ENCODE measurements at places on chromosomes 5 and 9. TPM values are rescaled to one million over a fixed set of nuclear protein-coding genes. Genes with fewer than 3 reads are reported as not detected.

SLC36A3 gene
- not detected for total RNA-seq

MCIDAS gene
- total RNA-seq: not detected

DNA sequence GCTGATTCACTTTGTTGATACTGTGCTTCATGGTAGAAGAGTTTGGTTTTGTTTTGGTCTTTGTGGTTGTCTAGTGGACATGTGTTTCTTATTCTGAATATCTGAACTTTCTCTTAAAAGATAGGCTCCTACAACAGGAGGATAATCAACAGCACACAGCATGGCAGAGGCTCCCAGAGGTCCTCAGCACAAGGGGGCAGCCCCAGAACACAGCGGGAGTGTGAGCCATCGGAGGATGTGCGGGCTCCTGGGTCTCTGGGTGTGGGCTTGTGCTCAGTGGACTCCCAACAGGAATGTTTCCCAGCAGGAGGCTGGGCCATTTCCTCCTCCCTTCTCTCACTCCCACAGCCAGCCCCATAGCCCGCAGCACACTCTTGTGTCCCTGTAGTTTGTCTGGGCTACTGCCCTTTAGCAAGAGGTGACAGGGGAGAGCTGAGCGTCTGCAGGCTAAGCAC lies 164.3 kb upstream of the OTULINL start:
- no peak for DNase-seq
- no peaks in the 10 kb centered on the region for H3K27me3 ChIP-seq
- H3K36me3 ChIP-seq: no peaks in the 10 kb centered on the region
- no peak overlapping the region for H3K27ac ChIP-seq
- peaks cover 46% of the 10 kb centered on the region for H3K4me1 ChIP-seq

DNA sequence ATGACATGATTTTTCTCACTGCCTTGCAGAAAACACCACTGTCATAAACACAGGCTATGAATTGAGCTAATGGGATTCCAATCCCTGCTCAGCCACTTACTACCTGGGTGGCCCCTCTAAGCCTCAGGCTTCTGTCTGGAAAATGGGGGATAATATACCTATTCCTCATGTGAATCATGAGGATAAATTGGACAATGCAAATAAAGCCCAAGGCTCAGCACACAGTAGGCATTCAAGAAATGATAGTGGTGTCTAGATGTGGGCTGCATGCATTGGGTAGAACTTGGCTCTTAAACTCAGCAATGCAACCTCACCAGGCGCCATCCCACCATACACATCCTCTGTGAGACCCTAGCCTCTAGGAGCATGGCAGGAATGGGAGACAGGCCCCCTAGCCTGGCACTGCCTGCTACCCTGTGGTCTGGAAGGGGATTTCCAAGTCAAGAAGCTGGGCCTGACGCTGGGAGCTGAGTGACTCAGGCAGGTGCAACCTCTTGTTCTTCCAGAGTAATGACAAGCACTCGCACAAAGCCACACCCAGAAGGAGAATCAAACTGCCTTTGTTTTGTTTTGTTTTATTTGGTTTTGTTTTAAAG lies 2.3 kb upstream of the TNIP1 start:
- no peak overlapping the region for H3K4me3 ChIP-seq
- peak overlapping the region; percentile 99 for H3K27ac ChIP-seq
- DNase-seq: peak; percentile 60
- no peaks in the 10 kb centered on the region for H3K27me3 ChIP-seq
- peaks cover 3% of the 10 kb centered on the region for H3K36me3 ChIP-seq
- H3K4me1 ChIP-seq: peaks cover 86% of the 10 kb centered on the region

NXNL2 gene
- total RNA-seq: not detected

GRCh38 chr5:134784946-134785620 lies 26.5 kb downstream of the DDX46 start:
- no peaks in the 10 kb centered on the region for H3K27me3 ChIP-seq
- H3K36me3 ChIP-seq: peaks cover 63% of the 10 kb centered on the region
- no peaks in the 10 kb centered on the region for H3K4me1 ChIP-seq
- no peak overlapping the region for H3K4me3 ChIP-seq
- H3K27ac ChIP-seq: no peak overlapping the region

PCDHB15 gene
- 0.53 TPM for total RNA-seq

ACER2 gene
- 5.9 TPM for total RNA-seq

DNA sequence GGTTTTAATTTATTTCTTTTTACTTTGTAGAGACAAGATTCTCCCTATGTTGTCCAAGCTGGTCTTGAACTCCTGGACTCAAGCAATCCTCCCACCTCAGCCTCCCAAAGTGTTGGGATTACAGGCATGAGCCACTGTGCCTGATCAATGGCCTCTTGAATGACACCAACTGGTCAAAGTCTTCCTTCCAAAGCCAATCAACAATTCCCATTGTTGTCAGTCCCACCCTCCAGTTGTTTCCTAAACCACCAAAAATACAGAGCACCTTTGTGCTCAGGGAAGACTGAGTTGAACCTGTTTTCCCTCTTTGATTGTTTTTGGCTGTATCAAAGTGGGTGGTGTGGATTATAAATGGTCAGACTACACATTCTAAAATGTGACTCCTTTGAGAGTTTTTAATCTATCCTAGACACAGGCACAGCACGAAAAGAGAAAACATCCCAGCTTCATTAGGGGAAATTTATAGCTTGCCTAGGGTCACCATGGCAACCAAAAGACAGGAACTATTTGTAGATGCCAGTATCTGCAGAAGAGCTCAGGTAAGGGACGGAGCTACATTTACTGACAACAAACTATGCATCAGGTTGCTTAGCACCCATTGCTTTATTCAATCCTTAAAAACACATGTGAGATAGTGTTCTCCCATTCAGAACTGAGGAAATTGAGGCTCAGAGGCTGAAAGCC lies 27.6 kb upstream of the ATP6V1G1 start:
- no peak overlapping the region for H3K27ac ChIP-seq
- H3K4me3 ChIP-seq: no peak overlapping the region
- no peaks in the 10 kb centered on the region for H3K27me3 ChIP-seq
- no peaks in the 10 kb centered on the region for H3K4me1 ChIP-seq

CARD19 gene
- 64.2 TPM for total RNA-seq

C5orf52 gene
- not detected for total RNA-seq

GRCh38 chr5:132181011-132181629 lies 46.5 kb downstream of the P4HA2 start:
- H3K27ac ChIP-seq: no peak overlapping the region
- no peak overlapping the region for H3K4me3 ChIP-seq
- H3K36me3 ChIP-seq: no peaks in the 10 kb centered on the region
- H3K27me3 ChIP-seq: no peaks in the 10 kb centered on the region
- H3K4me1 ChIP-seq: peaks cover 11% of the 10 kb centered on the region

DNA sequence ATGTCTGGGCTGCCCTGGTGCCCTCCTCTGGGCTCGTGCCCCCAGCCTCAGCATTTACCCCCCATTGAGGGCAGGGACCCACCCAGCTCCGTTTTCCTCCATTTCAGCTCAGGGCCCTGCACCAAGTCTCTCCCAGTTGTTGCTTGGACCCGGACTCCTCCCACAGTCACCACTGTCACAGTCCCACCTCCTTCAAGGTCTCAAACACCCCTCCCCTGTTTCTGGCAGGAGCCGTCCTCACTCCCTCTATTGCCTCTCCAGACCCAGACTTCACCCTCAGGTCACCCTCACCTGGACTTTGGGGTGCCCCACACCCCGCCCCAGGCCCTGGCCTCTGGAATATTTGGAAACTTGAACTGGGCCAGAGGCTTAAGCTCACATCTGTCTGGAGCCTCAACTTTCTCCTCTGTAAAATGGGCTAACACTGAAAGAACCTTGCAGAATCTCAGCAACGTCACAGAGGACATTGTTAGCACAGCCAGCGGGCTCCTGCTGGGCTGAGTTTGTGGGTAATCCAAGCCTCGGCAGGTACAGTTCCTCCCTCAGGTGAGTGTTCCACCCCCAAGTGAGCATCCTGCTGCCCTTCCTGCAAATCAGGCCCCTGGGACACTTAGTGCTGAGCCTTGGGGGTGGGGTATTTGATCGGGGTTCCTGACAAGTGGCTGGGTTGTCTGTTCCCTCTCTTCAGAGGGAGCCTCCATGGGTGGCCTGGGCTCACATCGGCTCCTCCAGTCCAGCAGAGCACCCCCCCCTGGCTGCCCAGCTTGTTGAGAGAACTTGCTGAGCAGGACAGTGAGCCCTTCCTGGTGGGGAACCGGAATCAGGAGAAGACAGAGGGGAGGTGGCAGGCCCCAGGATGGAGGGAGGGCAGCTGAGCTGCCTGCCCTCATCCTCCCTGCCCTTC lies 130.1 kb downstream of the C9orf50 start:
- peaks cover 61% of the 10 kb centered on the region for H3K4me1 ChIP-seq
- DNase-seq: no peak
- peak overlapping the region; percentile 91 for H3K27ac ChIP-seq
- H3K36me3 ChIP-seq: no peaks in the 10 kb centered on the region
- H3K27me3 ChIP-seq: no peaks in the 10 kb centered on the region
- H3K4me3 ChIP-seq: peak overlapping the region; percentile 43

- no peak overlapping the region for H3K27ac ChIP-seq
- no peaks in the 10 kb centered on the region for H3K4me1 ChIP-seq
- no peaks in the 10 kb centered on the region for H3K27me3 ChIP-seq
- no peak overlapping the region for H3K4me3 ChIP-seq
These were observed 194.8 kb downstream of the CRB2 start for GRCh38 chr9:123550797-123551196.

GPRIN1 gene
- 0.41 TPM for total RNA-seq

GRCh38 chr5:168914491-168914890 lies 335.3 kb upstream of the PANK3 start:
- H3K27ac ChIP-seq: no peak overlapping the region
- H3K4me1 ChIP-seq: no peaks in the 10 kb centered on the region
- H3K36me3 ChIP-seq: no peaks in the 10 kb centered on the region

GRCh38 chr5:172150514-172151425 lies 37.3 kb downstream of the STK10 start:
- H3K36me3 ChIP-seq: peaks cover 60% of the 10 kb centered on the region
- no peak for DNase-seq
- no peaks in the 10 kb centered on the region for H3K27me3 ChIP-seq
- peak overlapping the region; percentile 55 for H3K27ac ChIP-seq

GRCh38 chr5:135466178-135467050 lies 14.3 kb upstream of the TIFAB start:
- no peaks in the 10 kb centered on the region for H3K4me1 ChIP-seq
- H3K27ac ChIP-seq: no peak overlapping the region
- H3K36me3 ChIP-seq: no peaks in the 10 kb centered on the region
- peak; percentile 46 for DNase-seq
- H3K27me3 ChIP-seq: no peaks in the 10 kb centered on the region
- H3K4me3 ChIP-seq: no peak overlapping the region

- no peaks in the 10 kb centered on the region for H3K4me1 ChIP-seq
- no peaks in the 10 kb centered on the region for H3K27me3 ChIP-seq
- H3K36me3 ChIP-seq: no peaks in the 10 kb centered on the region
- no peak overlapping the region for H3K27ac ChIP-seq
- DNase-seq: no peak
- H3K4me3 ChIP-seq: no peak overlapping the region
These were observed 118.7 kb upstream of the PUM3 start for GRCh38 chr9:2962471-2963172.

SLC45A2 gene
- not detected for total RNA-seq

C9 gene
- total RNA-seq: not detected

DNA sequence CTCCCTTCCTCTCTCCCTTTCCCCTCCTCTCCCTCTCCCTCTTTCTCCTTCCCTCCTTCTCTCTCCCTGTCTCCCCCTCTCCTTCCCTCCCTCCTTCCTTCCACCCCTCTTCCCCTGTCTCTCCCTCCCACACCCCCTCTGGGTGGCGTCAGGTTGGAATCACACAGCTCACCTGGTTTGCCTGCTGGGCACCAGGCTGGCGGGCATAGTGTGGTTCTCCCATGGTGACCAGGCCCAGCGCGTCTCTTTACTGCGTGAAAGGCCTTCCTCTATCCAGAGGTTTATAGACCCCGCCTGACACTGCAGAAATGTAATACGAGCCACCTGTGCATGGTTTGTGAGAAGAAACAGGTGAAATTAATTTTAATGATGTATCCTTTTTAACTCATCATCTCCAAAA lies 76.2 kb downstream of the MRPL36 start:
- H3K4me3 ChIP-seq: no peak overlapping the region
- no peak for DNase-seq
- H3K36me3 ChIP-seq: no peaks in the 10 kb centered on the region
- H3K27me3 ChIP-seq: no peaks in the 10 kb centered on the region
- no peaks in the 10 kb centered on the region for H3K4me1 ChIP-seq
- no peak overlapping the region for H3K27ac ChIP-seq

DNA sequence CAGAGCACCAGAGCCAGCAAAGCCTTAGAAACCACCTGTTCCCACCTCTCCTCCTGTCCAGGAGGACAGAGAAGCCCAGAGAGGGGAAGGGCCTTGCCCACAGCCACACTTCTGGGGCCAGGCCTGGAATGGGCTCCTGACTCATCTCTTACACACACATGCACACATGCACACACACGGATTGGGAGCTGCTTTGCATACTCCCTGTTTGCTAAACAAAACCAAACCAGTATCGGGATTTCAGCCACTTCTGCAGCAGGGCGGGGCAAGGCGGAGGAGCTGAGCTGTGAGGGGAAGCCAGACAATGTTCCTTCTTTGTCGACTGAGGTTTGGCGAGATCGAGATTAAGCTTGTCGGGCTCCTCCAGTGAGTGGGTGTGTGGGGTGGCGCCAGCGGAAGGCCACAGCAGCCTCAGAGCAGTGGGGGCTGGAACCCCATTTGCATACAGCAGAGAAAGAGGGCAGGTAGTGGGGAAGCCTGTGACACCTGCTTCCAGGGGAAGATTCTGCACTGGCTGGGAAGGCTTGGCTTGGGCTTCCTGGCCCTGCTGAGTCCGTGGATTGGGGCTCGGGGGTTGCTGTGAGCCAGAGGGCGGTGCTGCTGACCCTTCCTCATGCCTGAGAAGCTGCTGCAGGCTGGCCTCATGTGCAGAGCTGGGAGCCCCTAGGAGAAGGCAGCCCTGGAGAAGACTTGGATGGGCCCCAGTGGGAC lies 16.1 kb downstream of the GFI1B start:
- H3K4me3 ChIP-seq: no peak overlapping the region
- H3K36me3 ChIP-seq: no peaks in the 10 kb centered on the region
- DNase-seq: no peak
- H3K4me1 ChIP-seq: no peaks in the 10 kb centered on the region
- H3K27me3 ChIP-seq: peaks cover 3% of the 10 kb centered on the region

DNA sequence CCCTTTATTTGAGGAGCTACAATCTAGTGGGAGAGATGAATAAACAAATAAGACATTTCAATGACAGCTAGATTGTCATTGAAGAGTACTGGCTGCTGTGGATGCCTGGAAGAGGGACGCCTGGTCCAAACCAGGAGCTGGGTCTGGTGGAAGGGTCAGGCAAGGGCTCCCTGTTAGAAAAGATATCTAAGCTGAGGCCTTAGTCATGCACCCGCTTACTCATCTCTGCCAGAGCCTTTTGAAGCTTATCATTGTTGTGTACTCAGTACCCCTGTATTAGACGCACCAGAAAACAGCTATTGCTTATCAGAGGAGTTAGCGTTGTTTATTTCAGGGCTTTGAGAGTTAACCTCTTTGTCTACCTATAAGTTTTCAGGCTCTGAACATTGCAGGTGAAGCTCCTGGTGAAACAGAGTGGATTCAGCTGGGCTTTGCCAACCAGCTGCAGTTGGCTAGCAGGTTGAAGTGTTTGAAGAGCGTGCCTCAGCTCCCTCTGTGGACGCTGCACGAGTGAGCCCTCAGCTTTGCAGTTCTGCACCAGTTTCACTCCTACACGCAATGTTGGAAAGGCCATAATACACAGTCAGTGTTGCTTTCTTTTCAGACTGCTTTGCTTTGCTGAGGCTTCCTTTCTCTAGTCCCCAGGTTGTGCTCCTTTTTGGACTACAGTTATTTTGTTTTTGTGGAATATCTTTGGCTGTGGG lies 5.6 kb upstream of the GPR151 start:
- no peaks in the 10 kb centered on the region for H3K36me3 ChIP-seq
- no peaks in the 10 kb centered on the region for H3K27me3 ChIP-seq
- no peaks in the 10 kb centered on the region for H3K4me1 ChIP-seq
- DNase-seq: no peak
